ENCODE measurements at places on chromosomes 3 and 15. TPM values are rescaled to one million over a fixed set of nuclear protein-coding genes. Genes with fewer than 3 reads are reported as not detected.

Gene PPM1L
- total RNA-seq = 0.91 TPM

Gene LYZL4
- total RNA-seq = not detected

Gene SRPRB
- 54.7 TPM for total RNA-seq

Gene CD200
- total RNA-seq = not detected

Gene MPI
- total RNA-seq = 28.8 TPM

Gene SI
- not detected for total RNA-seq

Gene SLC22A14
- total RNA-seq = 0.05 TPM

Gene CSTA
- 0.75 TPM for total RNA-seq

Gene FBXW12
- not detected for total RNA-seq

Gene TGM4
- total RNA-seq = 0.12 TPM

Gene RTP1
- total RNA-seq = not detected

Gene EOMES
- total RNA-seq = 0.63 TPM
